ENCODE measurements at places on chromosomes 12 and 14.

DNA sequence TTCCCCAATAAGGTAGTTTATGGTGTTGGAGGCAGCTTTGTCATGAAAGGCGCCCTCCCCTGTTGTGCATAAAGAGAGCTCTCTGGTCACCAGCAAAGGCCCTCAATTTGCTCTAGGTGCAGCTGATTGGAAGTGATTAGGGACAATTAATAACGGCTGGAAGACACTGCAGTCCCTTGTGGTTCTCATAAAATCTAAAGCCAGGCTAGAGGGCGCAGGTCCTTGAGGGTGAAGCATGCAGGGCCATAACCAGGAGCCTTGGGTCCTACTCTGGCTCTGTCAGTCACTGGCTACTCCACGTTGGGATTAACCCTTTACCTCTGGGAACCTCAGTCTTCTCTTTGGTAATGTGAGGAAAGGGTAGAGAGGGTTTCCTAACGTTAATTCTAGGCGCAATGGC lies 1.9 kb downstream of the DAAM1 start:
- no peak overlapping the region for H3K4me3 ChIP-seq
- peaks cover 4% of the 10 kb centered on the region for H3K4me1 ChIP-seq
- H3K27ac ChIP-seq, result no peak overlapping the region
- no peaks in the 10 kb centered on the region for H3K36me3 ChIP-seq

- H3K4me3 ChIP-seq, result no peak overlapping the region
- H3K36me3 ChIP-seq, result no peaks in the 10 kb centered on the region
- no peak overlapping the region for H3K27ac ChIP-seq
- DNase-seq, result peak; percentile 87
- H3K4me1 ChIP-seq, result no peaks in the 10 kb centered on the region
Observed at GRCh38 chr12:102215992-102216691, 18.5 kb upstream of the PMCH start.

GRCh38 chr14:34629344-34629656 lies 648 bp downstream of the SNX6 start:
- DNase-seq, result no peak
- peak overlapping the region; percentile 97 for H3K4me3 ChIP-seq
- H3K4me1 ChIP-seq, result no peaks in the 10 kb centered on the region
- no peaks in the 10 kb centered on the region for H3K36me3 ChIP-seq
- H3K27me3 ChIP-seq, result no peaks in the 10 kb centered on the region
- no peak overlapping the region for H3K27ac ChIP-seq

- DNase-seq, result peak; percentile 82
- no peaks in the 10 kb centered on the region for H3K27me3 ChIP-seq
- H3K36me3 ChIP-seq, result no peaks in the 10 kb centered on the region
- peaks cover 18% of the 10 kb centered on the region for H3K4me1 ChIP-seq
Observed at GRCh38 chr14:89673512-89674225, 256.6 kb upstream of the FOXN3 start.

DNA sequence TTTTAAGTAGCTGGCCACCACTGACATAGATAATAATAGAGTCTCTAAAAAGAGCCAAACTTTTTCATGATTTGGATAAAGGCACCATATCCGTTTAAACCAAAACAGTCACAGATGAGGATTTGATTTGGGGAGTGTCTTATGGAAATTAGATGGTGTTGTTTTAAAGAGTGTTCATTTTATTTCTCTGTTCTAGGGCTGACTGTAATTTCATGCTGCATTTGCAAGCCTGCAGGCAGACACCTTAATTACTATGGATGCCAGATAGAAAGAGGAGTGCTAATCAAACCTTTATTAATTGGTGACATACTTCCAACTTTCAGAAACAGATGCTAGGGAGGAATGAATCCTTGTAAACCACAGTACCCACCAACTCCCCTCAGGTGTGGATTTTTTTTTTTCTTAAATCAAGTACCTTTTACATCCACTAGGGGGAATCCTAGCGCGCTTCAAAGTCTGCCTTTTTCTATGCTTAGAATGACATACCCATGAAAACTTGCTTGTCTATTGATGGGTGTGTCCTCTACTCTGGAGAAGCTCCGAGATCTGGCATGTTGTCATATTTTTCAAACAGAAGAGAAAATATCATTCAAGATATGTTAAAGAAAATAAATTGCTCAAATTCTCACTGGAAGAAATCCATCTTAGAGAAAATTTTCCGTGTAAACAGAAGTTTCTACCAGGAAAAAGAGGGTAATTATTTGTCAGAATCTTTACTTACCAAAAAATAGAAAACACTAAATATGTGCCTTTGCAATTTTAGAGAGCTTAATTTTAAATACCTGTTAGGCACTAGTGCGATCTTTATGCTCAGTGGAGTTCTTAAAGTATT lies 14.2 kb upstream of the PLXNC1 start:
- peak; percentile 77 for DNase-seq
- no peaks in the 10 kb centered on the region for H3K27me3 ChIP-seq
- no peak overlapping the region for H3K27ac ChIP-seq
- H3K4me3 ChIP-seq, result no peak overlapping the region

DNA sequence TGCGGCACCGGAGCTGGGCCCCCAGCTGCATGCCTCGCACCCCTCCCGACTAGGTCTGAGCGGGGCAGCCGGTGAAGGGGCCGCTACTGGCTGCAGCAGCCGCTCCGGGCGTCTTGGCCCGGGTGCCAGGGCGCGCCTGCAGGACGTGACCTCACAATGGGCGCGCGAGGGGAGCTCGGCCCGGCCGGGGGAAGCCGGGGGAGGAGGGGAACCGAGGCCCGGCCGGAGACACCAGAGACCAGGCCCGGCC lies 353 bp downstream of the BAG5 start:
- peaks cover 17% of the 10 kb centered on the region for H3K36me3 ChIP-seq
- peak overlapping the region; percentile 97 for H3K4me3 ChIP-seq
- H3K27ac ChIP-seq, result peak overlapping the region; percentile 99
- no peaks in the 10 kb centered on the region for H3K27me3 ChIP-seq
- DNase-seq, result no peak
- H3K4me1 ChIP-seq, result peaks cover 8% of the 10 kb centered on the region

GRCh38 chr14:22837114-22837749 lies 847 bp downstream of the MMP14 start:
- peak; percentile 67 for DNase-seq
- peaks cover 37% of the 10 kb centered on the region for H3K36me3 ChIP-seq
- peak overlapping the region; percentile 84 for H3K27ac ChIP-seq
- peak overlapping the region; percentile 98 for H3K4me3 ChIP-seq
- H3K27me3 ChIP-seq, result no peaks in the 10 kb centered on the region

- H3K27me3 ChIP-seq, result no peaks in the 10 kb centered on the region
- H3K36me3 ChIP-seq, result peaks cover 18% of the 10 kb centered on the region
- H3K4me3 ChIP-seq, result no peak overlapping the region
- no peak overlapping the region for H3K27ac ChIP-seq
- no peak for DNase-seq
Observed at GRCh38 chr12:111367661-111368221, 1.2 kb downstream of the PHETA1 start.

DNA sequence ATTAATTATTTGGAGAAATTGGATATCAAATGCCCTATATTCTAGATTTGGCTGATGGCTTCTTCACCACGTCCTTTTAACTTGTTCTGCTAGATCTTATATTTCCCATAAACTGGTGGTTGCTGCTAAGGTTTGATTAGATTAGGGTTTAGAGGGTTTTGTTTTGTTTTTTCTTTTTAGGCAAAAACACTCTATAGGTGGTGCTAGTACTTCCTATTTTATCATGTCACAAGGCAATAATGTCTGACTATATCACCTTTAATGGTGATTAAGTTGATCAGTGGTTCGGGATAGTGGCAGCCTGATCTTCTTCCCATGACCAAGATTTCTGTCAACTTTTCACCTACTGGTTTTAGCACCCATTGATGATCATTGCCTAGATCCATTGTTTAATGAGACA lies 455.1 kb downstream of the RAD51B start:
- no peak overlapping the region for H3K4me3 ChIP-seq
- H3K4me1 ChIP-seq, result peaks cover 5% of the 10 kb centered on the region
- DNase-seq, result no peak
- H3K27ac ChIP-seq, result no peak overlapping the region

DNA sequence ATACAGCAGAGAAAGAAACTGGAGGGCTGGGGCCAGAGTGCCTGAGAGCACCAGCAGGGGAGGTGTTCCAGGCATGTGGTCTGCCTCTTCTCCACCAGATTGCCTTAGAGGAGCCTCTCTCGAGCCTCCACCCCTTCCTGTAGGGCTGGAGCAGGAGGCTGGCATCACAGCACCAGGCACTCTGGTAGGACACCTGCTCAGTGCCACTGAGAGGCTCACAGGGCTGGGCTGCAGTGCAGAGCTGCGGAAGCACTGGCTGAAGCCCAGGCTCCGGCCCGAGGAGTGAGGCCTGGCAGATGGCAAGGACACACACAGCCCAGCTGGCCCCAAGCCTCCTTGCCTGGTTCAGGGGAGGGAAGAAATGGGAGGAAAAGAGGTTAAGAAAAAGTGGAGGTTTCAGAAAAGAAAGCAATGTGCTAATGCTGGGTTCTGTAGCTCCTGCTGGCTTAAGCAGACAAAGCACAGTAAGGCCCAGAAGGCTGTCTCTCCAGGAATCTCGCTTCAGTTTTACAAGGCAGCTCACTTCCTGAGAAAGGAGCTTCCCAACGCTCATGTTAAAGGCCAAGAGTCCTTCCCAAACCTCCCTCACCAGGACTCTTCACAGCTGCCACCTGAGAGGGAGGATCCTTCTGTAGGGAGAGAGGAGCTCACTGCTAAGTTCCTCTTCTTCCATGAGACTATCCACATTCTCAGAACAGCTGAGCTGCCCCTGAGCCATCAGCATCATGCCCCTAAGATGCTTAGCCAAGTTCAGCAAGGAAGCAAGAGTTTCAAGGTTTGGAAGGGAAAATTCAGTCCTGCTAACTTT lies 23.8 kb downstream of the SPTB start:
- H3K36me3 ChIP-seq, result no peaks in the 10 kb centered on the region
- H3K4me3 ChIP-seq, result no peak overlapping the region

DNA sequence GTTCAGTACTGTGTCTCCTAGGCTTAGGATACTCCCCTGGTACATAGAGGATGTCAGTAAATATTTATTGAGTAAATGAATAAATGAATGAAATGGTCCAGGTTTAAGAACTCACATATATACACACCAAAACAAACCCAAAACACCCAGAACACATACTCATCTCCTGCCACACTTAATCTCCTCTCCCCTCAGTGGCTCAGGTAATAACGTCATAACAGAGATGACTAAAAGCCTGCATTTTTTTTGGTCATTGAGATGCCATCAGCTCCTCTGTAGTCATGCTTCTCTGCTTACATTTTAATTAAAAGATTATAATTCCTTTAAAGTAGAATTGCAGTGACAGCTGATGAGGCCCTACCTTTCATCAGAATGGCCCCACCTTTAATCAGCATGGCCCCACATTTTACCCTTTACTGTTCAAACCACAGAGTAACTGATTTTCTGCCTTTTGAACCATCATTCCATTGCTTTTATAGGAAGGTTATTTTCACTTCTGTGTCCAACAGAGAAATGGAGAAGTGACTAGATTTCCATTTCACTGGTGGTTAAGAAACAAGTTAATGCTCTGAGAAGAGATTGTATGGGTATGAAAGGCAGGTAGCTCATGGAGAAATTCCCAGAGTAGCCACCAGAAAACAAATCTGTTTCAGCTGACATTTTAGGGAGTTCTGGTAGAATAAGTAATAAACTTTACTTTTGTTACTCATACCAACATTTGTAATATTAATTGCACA lies 193.4 kb upstream of the ATP2B1 start:
- H3K27ac ChIP-seq, result no peak overlapping the region
- no peaks in the 10 kb centered on the region for H3K27me3 ChIP-seq
- H3K4me1 ChIP-seq, result peaks cover 1% of the 10 kb centered on the region
- no peaks in the 10 kb centered on the region for H3K36me3 ChIP-seq

DNA sequence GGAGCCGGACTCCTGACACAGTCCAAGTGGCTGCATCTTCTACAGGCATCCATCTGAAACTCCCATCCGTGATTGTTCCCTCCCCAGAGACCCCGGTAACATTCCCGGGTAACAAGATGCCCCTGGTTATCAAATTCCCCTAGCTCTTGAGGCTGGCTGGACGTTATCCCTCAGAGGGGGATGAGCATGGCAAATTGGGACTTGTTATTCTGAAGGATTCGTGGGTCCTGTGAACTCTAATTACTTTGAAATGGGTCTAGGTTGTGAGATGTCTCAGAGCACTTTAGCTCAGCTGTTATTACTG lies 642 bp upstream of the PAN2 start:
- no peaks in the 10 kb centered on the region for H3K27me3 ChIP-seq
- peak overlapping the region; percentile 67 for H3K4me3 ChIP-seq
- peaks cover 8% of the 10 kb centered on the region for H3K4me1 ChIP-seq
- no peaks in the 10 kb centered on the region for H3K36me3 ChIP-seq

GRCh38 chr12:133129368-133130037 lies 571 bp downstream of the ZNF891 start:
- peaks cover 3% of the 10 kb centered on the region for H3K4me1 ChIP-seq
- H3K4me3 ChIP-seq, result peak overlapping the region; percentile 88
- DNase-seq, result peak; percentile 60
- peak overlapping the region; percentile 74 for H3K27ac ChIP-seq
- H3K27me3 ChIP-seq, result no peaks in the 10 kb centered on the region

DNA sequence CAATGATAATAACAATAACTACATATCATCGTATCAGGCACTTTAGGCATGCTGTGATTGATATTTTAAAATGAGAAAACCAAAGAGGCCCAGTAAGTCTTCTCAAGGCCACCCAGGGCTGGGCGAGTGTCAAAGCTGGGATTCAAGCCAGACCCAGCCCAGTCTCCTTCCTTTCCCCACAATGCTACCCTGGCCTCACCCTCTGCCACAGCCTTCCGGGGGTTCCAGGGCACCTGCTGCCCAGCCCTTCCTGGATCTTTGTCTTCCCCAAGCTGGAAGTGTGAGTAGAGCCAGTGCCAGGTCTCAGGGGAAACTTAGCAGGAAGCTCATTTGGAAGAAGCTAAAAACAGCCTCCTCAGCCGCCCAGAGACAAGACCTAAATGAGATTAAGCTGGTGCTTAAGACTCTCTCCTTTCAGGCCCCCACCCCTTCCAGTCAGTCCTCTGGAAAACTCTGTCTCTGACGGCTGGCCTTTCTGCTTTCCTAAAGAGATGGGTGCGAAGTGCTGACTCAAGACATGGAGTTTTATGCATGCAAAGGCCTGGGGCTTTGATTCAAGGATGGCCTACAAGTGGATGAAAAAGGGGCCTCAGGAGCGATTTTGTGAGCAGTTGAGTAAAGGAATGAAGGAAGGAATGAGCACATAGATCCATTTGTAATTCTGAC lies 184.2 kb downstream of the KCNA5 start:
- no peaks in the 10 kb centered on the region for H3K27me3 ChIP-seq
- H3K4me1 ChIP-seq, result no peaks in the 10 kb centered on the region
- H3K27ac ChIP-seq, result no peak overlapping the region
- no peaks in the 10 kb centered on the region for H3K36me3 ChIP-seq
- H3K4me3 ChIP-seq, result no peak overlapping the region

DNA sequence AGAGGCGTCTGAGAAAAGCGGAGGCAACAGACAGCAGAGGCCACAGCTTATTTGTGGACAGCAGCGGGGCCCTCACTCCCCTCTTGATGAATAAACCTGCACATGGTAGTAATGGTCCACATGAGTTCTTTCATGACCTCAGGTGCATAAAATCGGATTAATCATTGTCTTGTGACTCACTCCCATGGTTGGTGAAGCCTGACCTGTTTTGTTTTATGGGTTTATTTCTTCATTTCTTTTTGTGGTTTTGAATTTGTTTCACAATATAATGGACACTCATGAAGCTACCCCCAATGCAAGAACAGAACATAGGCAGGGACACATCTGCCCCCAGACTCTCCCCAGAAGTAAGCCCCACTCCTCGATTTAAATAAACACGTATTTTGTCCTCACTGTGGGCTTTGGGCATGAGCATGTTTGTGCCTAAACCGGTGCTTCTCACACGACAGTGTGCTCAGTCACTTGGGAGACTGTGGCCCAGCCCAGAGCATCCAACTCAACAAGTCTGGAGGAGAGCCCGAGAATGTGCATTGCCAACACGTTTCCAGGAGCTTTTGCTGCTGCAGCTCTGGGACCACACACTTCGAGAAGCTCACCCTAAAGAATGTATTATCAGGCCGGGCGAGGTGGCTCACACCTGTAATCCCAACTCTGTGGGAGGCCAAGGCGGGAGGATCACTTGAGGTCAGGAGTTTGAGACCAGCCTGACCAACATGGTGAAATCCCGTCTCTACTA lies 116.1 kb downstream of the SCARB1 start:
- H3K4me3 ChIP-seq, result no peak overlapping the region
- H3K4me1 ChIP-seq, result peaks cover 9% of the 10 kb centered on the region
- no peak for DNase-seq
- H3K36me3 ChIP-seq, result no peaks in the 10 kb centered on the region
